ENCODE measurements at places on chromosomes 5 and 9.

DNA sequence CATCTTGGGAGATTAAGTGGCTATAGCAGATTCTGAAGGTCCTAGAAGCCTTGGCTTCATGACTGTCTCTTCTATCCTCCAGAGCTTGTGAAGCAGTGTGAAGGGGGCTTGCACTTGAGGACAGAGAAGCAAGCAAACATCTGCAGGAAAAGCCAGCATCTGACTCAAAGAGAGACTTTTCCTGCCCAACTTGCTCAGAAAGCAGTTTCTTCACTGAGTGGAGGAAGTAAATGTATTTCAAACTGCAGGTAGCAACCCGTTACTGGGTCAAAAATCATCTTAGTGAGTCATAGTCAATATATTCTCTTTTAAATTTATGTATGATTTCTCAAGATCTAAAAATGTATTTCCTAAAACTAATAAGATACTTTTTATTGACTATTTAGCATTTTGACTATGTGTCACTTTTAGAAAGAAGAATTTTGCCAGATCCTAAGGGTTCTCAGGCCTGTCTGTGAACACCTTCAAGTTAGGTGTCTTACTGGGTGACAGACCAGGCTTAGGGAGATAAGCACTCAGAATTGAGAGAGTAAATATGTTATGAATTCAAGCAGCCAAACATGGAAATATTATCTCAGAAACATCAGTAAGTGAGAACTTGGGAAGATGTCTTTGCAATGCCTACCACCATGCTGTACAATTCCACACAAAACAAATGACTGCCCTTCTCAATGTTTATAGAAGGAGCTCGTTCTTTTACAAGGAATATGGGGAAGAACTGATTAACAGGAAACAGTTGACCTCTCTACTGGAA, 72.6 kb upstream of the DMAC1 start:
- no peak for DNase-seq

GRCh38 chr5:5523066-5523505, 100.6 kb downstream of the ICE1 start:
- no peak for DNase-seq

DNA sequence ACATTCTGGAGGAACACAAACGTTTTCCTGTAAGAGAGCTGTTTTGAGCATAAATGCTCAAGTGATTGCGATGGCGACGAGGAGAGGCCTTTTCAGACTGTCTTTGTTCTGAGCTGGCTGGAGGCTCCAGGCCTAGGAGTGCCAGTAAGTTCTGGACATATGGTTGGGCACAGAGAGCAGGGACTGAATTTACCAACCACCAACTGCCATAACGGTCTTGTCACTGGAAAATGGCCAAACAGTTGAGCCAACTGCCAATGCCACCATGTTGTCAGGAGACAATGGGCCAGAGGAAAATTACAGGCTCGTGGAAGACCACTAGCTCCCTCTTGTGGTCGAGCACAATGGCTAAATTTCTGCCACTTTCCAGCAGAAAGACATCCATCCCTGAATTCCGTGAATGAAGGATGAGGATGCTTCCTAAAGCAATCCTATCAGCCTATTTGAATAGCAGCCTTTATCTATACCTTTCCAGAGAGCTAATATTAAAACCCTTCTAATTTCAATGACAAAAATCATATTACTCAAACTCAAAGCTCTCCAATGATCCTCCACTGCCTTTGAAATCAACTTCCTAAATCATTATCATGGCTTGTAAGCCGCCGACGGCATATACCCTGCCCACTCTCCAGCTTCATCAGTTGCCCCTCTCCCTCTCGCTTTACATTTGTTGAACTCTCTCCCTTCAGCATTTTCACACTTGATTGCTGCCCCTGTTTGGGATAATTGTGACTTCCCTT, 66.9 kb upstream of the GLIS3 start:
- DNase-seq, result peak; percentile 61

DNA sequence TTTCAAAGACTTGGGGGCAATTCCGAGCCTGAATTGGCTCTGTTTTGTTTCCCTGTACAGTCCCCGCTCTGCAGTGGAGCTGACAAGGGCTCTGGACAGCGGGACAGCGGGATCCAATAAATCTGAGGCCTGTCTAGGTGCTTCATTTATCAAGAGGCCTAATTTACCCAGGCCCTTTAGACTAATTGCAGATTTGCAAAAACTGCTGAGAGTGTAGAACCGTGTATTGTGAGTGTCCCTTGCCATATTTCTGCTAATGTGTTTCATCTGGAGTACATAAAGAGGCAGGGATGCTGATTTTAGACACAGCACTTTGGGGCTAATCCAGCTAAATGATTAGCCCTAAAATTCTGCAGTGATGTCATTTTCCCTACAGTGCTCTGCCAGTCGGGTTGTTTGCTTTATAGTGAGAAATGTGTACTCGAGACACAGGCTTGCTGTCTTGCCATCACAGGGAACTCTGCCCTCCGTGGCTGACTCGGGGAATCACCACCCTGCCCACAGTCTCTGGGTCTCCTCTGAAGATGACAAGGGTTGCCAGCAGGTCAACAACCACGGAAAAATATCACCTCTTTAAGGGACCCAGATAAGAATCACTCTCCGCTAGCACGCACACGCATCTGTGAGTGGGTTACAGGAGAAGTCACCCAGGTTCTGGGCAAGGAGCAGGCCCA, 592.0 kb downstream of the BNC2 start:
- DNase-seq, result no peak

Data from NCI-H1105 (cell line).